ENCODE measurements at places on chromosomes 6 and 20.

- DNase-seq = no peak
Observed at GRCh38 chr6:11833626-11834592, 55.3 kb upstream of the ADTRP start.

DNA sequence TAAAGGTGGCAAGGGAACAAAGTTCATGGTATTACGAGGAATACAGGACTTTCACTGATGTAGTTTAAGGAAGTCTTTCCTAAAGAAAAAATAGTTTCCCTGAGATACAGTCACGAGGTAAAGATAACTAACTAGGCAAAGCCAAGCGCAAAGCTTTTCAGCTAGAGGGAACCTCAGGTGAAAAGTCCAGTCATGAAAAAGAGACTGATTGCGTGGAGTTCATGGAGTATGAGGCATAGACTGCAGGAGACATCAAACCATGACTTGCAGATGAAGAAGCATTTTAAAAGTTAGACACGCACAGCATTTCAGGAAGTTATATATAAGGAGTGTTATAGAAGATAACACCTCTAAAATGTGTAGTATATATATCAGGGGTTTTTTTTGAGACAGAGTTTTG is 205.6 kb upstream of the ZNF184 start:
- DNase-seq = no peak

DNA sequence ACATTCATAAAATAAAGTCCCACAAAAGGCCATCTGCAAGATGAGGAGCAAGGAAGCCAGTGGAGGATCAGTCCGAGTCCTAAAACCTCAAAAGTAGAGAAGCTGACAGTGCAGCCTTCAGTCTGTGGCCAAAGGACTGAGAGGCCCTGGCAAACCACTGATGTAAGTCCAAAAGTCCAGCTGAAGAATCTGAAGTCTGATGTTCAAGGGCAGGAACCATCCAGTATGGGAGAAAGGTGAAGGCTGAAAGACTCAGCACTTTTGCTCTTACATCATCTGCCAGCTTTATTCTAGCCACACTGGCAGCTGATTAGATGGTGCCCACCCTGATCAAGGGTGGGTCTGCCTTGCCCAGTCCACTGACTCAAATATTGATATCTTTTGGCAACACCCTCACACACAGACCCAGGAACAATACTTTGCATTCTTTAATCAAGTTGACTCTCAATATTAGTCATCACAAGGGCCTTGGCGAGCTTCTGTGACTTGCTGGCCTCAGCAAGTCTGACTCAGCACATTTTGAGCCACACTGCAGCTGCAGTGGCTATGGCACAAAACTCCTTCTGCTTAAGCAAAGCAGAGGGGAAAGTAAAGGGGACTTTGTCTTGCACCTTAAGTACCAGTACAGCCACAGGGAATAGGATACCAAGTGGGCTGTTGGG is 1370.3 kb upstream of the CITED2 start:
- no peak for DNase-seq

- peak; percentile 32 for DNase-seq
Observed at GRCh38 chr6:18122128-18123093, at the start of gene NHLRC1. Gene NHLRC1, minus strand, starts transcription at chr6:18122677. Its CDS starts 71 bp downstream, at chr6:18122606.

- DNase-seq = no peak
Observed at GRCh38 chr6:90263633-90264032, 33.0 kb downstream of the BACH2 start.

DNA sequence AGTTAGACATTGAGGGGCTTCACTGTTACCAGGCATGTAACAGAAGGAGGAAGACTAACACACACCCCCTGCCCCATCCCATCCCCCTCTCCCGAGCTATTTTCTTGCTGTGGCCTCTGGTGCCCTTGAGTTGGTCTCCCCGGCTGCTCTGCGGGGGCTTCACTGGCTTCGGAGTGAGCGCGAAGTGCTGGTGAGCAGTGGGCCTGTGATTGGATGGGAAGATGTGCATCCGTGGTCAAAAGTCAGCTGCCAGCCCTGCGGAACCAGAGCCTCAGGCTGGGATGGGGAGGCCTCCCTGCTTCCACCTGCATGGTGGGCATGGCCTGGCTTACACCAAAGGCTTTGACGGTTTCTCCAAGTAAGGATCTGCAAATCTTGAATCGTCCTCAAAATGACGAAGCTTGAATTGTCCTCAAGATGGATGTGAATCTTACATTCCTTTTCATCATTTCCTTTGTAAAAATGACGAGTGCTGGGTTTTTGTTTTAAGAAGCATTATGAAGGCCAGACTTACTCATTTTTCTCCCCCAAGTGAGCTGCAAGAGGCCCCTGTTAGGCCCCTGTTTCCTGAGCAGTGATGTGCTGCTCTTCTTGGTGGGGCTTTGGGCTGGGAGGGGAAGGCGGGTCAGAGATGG is 23.7 kb downstream of the SPATA2 start:
- DNase-seq = no peak

DNA sequence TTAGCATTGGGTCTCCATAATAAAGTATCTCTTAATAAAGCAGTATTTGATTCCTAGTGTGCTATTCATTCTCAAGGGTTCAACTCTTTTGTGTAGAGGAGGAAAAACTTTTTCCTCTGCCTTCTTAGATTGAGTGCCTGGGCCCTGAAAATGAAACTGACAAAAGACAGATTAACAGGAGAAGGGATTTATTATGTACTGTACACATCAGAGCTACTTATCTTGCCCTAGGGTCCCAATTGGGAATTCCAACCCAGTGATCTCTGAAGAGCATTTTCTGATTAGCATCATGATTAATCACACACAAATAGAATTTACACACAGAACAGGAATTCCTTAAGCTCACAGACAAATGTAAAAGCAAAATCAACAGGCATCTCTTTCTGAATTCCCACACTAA is 128.9 kb downstream of the CD164 start:
- DNase-seq = no peak

DNA sequence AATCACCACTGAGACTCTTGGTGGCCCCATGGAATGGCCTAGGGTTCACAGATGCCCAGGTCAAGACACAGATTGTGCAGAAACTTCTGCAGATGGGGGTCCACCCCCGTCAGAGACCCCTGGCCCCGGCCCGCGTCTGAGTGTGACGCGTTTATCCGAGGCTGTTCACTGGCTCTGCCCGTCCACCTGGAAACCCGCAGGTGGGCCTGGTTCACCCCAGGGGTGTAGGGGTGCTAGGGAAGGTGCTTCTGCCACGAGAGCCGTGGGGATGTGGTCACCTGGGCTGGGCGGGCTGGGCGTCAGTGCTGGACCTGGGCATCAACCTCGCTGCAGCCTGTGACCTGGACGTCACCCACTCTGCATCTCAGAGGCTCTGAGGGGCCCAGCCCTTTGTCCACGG is 39.5 kb upstream of the GATA5 start:
- no peak for DNase-seq

DNA sequence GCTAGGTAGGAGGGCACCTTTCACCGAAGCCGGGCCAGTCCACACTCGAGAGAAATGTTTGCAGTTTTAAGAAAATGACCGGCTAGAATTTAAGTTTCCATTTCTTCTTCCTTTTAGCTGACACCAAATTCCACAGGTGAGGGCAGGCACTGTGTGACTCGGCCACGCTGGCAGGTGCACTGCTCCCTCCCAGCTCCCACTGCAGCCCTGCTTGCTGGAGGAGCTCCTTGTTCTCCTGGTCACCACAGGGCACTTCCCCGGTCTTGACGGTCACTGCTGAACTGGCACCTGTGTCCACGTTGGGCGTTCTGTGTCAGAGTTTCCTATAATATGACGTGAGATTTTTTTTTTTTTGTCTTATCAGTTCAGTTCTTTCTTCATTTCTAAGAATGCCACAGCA is 3.6 kb upstream of the KIF25 start:
- no peak for DNase-seq

- DNase-seq = no peak
Observed at GRCh38 chr6:149443411-149444181, 41.2 kb downstream of the ZC3H12D start.

GRCh38 chr20:37559312-37560027 is 31.8 kb upstream of the BLCAP start:
- DNase-seq = no peak

DNA sequence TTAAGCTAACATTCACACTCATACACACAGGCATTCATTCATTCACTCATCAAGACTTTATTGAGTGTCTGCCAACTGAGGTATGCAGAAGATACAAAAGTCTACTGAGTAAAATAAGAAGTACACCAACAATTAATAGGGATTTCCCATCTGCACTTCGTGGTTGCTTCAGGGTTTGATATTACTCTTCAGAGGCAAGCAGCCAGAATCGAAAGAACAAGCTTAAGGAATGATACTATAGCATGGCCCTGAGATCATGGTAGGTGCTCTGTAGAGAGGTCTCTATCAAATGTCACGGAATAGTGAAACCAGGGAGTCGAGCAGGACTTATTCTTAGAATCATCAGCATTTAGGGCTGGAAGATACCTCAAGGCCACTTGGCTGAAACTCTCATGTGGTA is 135.4 kb downstream of the NRN1 start:
- no peak for DNase-seq

All from effector memory CD4-positive, alpha-beta T cell (primary cell).